ENCODE measurements at places on chromosomes 12 and 14.

DNA sequence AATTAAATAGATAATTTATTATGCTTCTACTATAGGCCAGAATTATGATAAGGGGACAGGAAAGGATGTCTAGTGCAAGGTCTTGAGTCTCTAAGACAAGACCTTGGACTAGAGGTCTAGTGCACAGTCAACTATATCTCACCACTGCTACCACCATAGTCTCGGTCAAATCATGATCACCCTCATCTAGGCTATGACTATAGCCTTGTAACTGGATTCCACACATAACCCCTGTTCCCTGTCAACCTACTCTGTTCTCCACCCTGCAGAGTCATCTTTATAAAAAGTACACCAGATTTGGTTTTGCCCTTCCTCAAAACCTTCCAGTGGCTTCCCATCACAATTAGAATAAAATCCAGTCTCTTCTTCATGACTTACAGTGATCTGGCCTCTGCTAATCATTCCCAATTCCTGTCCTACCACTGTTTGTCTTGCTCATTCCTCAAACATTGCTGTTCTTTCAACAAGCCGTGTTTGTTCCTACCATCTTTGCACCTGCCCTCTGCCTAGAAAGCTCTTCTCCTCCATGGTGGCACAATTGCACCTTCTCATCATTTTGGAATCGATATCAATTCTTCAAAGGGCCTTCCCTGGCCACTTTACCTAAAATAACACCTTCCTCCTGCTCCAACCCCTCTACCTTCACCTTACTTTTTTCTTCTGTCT, 169.4 kb downstream of the FOXN3 start:
- DNase-seq: no peak

- no peak for DNase-seq
These were observed 8.0 kb upstream of the NRXN3 start for GRCh38 chr14:78162202-78162601.

DNA sequence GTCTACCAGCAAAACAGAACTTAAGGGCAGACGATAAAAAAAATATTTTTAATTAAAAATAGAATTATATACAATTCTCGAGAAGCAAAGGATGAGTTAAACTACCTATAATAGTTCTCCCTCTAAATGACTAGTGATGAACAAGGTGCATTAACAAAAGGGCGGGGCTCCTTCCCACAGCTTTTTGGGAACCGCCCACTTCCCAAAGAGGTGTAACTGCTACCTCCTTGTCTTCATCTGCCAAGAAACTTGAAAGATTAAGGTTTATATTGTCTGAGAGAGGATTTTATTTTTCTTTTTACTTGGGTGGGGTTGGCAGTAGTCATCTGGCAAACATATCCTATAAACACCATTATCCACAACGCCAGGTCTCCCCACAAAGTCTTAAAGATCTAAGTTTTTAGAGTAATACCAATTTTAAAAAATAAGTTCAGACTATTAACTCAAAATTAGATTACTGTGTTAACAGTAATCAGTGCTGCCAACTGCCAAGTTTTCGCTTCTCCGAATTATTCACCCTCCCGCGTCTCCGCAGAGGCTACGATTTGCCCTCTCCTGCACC, 938 bp downstream of the RALGAPA1 start:
- no peak for DNase-seq

- DNase-seq: no peak
These were observed 9.0 kb downstream of the TMBIM6 start for GRCh38 chr12:49750027-49750995.

DNA sequence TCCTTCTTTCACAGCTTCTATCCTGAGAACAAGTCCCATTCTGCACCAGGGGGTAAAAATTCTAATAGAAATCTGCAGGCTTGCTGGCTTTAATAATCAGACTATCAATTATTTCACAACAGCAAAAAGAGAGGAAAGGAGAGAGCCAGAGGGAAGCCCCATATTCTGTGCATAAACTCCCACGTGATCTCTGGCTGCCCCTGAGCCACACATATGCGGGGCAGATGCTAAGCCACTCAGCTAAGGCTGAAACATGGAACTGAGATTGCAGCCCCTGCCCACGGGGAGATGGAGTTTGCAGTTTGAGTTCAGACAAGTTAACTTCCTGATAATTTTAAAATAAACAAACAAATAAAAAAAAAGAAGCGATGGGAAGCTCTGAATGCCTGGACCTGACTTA, 254.4 kb upstream of the CCDC196 start:
- DNase-seq: no peak

- DNase-seq: no peak
These were observed 32.7 kb downstream of the TMEM19 start for GRCh38 chr12:71718611-71719010.

DNA sequence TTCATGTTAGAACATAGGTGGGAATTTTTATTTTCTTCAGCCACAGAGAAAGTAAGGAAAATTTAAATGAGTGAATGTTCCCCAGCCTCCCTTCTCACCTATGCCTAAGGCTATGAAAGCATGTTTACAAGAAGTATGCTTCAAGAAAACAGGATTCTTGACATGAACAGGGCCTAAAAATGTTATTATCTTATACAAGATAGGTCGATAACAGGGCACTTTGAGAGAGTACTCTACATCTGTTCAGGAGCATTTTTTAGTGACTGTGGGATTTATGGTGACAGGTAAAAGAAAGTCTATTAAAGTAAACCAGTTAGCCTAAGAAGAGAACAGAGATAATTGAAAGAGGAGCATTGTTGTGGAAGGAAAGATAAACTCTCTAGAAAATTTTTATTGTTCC, 222.9 kb upstream of the DAAM1 start:
- no peak for DNase-seq

DNA sequence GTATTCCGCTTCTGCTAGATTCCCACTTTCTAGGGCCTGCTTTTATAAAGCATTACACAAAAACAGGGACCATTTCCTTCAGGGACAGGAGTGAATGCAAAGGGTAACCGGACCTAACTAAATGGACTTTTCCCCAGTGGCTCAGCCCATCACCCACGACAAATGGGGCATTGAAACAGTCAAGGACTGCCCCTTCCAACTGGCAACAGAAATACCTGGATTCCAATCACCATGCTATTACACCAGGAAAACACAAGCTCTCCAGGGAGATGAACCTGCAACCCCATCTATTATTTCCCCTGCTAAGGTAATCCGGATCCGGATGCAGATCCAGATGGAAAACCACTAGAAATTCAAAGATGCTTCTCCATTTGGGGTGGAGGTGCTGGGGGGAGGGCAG, 1.0 kb downstream of the MPHOSPH9 start:
- DNase-seq: no peak

DNA sequence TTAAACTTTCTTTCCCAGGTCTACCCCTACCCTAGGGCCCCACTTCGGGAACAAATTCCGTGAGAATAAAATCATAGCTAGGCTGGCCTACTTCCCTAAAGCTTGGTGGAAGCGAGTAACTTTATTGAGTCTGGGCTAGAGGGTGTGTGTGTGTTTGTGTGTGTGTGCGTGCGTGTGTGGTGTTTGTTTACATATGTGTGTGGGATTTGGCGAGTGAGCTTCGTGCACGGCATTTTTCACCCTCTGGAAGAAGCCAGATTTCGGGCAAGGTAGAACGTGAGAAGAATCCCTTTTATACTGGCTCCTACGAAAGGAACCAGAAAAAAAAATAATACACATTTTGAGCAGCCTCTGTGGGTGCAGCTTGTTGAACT, 7.5 kb upstream of the LHX5 start:
- DNase-seq: no peak

- DNase-seq: no peak
These were observed 835.8 kb upstream of the FLRT2 start for GRCh38 chr14:84694161-84694560.

- DNase-seq: no peak
These were observed 9.4 kb downstream of the CCND2 start for GRCh38 chr12:4282892-4283511.

DNA sequence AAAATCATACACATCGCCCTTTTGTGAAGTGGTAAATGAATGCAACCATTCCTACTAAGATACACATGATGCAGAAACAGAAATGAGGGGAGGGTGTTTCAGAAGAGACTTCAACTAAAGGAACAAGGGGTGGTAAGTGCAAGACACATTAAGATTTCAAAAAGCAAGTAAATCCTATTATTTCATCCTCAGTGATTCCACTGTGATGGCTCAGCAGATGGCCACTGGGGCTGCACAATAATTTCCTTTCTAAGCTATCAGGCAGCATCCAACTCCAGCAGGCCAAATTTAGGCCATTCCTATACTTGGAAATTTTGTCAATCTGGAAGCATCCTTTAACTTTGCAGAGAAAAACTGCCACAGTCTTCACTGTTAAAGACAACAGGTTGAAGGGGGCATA, 272.4 kb downstream of the NELL2 start:
- no peak for DNase-seq

DNA sequence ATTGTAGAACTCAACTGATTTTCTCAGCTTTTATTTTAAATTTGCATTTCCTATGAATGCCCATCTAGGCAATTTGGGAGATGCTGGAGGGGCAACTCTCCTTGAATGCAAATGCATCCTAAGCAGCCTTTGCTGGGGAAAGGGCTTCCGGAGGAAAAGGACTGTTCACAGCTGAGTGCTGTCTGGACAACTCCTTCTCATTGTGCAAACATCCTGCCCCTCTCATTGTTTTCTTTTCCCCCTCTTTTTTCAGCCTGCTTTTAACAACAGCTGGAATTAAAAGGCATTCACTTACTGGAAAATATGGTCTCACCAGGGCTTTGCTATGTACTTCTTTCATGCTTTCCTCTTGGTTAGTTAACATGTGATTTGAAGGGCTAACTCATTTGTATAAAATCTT, 397.8 kb downstream of the FUT8 start:
- no peak for DNase-seq

DNA sequence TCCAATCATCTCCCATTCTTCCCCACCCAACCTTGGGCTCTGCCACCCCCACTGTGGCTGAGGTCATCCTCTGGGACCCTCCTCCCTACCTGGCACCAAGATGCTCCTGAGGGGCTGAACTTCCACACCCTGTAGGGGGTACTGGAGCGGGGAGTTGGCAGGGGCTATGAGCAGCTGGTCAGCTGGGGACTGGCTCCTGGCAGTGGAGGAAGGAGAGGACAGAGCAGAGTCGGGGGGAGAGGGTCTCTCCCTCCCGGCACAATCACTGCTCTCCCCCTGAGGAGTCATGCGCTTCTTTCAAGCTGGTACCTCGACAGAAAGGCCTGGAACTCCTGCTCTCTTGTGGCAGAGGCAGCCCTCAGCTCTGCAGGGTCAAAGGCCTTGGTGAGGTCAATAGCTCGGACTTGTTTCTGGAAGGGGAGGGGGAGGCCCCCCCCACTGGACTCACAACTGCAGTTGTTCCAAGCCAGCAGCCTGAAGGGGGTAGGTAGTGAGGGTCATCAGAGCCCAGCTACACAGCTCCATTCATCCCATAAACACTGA, 2.0 kb downstream of the B4GALNT1 start:
- peak; percentile 1 for DNase-seq

DNA sequence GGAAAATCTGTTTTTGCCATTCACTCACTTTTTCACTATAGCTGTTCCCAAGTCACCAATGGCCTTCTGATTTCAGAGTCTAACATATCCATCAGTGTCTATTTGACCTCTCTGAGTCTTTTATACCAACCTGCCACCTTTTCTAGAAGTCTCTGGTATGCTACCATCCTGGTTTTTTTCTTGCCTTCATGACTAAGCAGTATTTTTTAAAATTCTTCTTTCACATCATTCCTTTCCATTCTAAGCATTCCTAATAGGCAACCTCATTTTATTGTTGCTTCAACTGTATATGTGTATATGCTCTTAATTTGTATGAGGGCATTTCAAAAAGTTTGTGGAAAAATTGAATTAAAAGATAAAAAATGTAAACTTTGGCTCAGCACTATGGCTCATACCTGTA, 5.0 kb downstream of the IRAK4 start:
- DNase-seq: no peak

DNA sequence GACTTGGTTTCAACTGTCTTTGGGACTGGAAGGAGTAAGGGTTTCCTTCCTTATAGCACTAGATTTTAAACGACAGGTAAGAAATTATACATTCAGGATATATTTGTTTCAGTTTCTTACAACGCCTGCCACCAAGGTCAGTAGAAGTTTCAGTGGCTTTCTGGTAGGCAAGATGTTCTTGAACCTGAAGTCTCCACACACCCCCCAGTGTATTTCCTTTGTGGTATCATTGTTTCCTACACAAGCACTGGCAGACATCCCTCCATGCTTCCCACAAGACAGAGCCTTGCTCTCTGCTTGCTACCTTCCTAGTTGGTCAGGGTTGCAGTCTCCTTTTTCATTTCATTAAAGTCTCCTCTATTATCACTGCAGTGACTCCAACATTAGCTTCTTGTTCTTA, 283.1 kb downstream of the FLRT2 start:
- no peak for DNase-seq

- DNase-seq: no peak
These were observed 157.3 kb downstream of the SLCO1B3 start for GRCh38 chr12:20967756-20968155.

GRCh38 chr12:38543151-38543550, 226.6 kb downstream of the ALG10B start:
- DNase-seq: no peak
